Activated T-cell treated with anti-CD3 and anti-CD28 coated beads, Interleukin-2, amount 50 U/mL, for 1 hour (primary cell): ENCODE measurements at places on chromosomes 3 and 15.

- no peak for DNase-seq
Observed at GRCh38 chr3:14122301-14122700, 2.4 kb downstream of the CHCHD4 start.

GRCh38 chr15:46961795-46962194 lies 755.5 kb upstream of the SEMA6D start:
- no peak for DNase-seq

GRCh38 chr3:123442908-123443307 lies 6.0 kb downstream of the ADCY5 start:
- no peak for DNase-seq

DNA sequence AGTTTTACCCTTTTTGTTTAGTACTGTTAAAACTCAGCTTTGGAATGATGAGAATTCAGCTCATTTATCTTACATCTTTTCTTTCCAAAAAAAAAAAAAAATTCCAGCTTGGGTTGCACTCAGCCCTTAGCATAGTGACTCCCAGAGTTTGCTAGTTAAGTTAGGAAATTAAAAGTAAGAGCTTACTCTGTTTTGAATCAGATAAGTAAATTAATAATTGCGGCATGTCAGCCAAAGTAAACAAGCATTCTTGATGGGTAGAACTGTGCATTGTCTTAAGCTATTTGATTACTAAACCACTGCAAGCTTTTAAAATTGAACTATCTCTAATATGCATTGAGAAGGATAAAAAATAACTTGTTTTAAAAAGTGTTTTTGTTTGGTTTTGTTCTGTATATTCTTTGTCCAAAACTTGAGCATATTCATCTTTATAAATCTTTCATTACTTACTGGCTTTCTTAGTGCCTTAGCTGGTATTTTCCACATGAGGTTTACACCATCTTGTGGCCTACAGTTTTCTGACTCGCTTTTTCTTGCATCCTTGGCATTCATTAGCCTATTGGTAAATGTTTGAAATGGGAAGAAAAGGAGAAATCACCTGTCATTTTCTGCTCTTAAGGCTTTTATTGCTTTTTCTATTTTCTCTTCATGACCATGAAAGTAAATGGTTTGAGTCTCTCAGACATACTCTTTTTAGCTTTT lies 107.6 kb downstream of the FILIP1L start:
- DNase-seq: no peak

DNA sequence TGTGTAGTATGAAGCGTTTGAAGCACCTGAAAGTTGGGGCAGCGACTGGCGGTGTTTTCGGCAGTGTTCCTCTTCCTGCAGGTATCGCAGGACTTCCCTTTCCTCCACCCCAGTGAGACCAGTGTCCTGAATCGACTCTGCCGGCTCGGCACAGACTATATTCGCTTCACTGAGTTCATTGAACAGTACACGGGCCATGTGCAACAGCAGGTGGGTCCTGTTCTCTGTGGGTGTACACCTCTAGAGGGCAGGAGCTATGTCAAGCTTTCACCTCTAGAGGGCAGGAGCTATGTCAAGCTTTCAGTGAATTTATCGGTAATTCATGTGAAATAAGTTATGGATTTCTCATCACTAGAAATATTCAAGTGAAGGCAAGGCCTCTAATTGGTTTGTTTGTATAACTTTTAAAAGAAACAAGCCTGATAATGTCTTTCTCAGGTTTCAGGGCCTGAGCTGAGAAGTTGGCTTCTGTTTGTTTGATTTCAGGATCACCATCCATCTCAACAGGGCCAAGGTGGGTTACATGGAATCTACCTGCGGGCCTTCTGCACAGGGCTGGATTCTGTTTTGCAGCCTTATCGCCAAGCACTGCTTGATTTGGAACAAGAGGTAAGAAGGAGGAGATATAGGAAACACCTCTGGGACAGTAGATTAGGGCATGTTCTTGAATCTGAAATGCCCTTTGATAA lies 5.3 kb downstream of the TUBGCP4 start:
- DNase-seq: peak; percentile 23

DNA sequence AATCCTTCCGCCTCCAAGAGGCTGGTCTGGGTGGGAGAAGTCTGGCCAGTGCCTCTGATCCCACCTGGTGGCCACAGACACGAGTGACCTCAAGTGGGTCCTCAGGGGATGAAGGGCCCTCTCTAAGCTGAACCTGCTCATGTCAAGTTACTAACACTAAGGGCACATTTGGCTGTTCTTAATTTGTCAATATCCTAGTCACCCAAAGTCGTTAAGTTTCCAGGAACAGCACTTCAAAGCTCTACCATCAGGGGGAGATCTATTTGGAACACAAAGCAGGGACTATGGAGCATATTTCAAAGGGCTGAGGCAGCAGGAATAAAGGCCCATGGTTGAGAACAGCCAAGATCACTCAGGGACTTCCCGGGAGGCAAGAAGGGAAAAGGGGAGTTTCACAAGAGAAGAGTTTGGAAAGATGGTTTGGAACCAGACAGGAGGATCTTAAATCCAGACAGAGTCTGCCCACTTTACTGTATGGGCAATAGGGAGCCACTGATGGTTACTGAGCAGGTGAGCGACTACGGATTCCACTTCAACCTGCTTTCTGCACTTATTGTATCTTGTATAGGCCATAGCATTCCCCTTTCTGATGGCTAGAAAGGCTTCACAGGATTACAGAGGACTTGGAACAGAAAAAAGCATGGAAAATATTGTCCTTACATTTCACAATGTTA lies 13.7 kb downstream of the OXTR start:
- no peak for DNase-seq

GRCh38 chr3:155602307-155602706 lies 142.6 kb downstream of the PLCH1 start:
- DNase-seq: no peak

DNA sequence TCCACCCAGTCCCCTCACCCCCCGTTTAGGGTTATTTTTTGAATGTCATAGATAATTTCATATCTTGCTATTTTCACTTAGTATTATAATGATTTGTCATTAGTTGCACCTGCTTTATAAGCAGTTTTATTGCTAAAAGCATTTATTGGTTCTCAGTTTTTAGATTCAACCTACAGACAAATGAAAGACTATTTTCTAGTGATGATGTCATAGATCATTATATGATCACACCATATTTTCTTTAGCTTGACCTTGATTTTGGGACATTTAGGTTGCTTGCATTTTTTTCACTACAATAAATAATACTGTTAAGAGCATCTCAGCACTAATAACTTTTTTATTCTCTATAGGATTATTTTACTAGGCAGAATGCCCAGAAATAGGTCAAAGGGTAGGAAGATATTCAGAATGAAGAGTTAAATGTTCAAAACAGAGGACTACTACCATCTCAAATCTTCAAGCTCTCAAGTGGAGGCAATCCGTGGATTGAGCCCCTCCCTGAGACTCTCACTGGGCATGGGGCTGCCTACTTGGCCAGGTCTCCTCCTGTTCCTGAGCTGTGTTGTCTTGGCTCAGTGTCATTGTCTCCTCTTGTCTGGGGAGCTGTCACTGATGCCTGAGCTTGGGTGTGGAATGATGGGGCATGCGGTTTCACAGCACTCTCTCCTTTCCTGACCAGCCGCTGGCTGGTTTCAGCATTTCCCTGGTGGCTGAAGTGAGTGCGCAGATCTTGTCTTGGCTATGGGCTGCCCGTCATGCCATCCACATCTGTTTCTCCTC lies 28.4 kb downstream of the CHCHD6 start:
- DNase-seq: no peak

DNA sequence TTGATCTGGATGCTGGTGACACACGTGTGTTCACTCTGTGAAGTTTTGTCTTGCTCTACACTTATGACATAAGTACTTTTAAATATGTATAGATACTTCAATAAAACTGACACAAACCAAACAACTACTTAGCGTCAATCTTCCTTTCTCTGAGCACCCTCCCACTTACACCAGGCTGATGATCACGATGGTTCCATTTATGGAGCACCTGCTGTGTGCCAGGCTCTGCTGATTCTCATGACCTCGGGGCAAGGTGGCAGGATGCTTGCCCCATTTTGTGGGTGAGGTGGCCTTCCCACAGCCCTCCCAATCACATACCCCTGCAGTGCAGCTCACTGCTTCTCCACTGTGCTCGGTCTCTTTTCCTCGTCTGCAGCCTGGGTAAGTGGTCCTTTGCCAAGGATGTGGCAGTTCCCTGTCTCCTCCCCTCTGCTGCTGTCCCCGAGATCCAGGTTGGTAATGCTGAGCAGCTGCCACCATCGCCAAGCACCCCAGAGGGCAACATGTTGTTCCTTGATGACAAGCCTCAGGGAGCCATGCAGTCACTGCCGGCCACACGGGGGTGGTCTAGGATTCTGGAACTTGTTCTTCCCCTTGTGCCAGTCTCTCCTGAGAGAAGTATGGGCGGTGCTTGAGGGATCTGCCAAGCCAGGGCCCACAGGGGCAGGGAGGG lies 20.6 kb upstream of the ADCY5 start:
- no peak for DNase-seq

GRCh38 chr3:65730449-65730848 lies 308.3 kb downstream of the MAGI1 start:
- DNase-seq: no peak

- no peak for DNase-seq
Observed at GRCh38 chr15:39265261-39265660, 315.6 kb upstream of the THBS1 start.

- DNase-seq: no peak
Observed at GRCh38 chr3:195410546-195410945, 32.3 kb downstream of the ACAP2 start.

GRCh38 chr3:105065895-105066839 lies 300.5 kb upstream of the ALCAM start:
- no peak for DNase-seq

GRCh38 chr15:63296195-63296594 lies 18.8 kb downstream of the APH1B start:
- DNase-seq: no peak

DNA sequence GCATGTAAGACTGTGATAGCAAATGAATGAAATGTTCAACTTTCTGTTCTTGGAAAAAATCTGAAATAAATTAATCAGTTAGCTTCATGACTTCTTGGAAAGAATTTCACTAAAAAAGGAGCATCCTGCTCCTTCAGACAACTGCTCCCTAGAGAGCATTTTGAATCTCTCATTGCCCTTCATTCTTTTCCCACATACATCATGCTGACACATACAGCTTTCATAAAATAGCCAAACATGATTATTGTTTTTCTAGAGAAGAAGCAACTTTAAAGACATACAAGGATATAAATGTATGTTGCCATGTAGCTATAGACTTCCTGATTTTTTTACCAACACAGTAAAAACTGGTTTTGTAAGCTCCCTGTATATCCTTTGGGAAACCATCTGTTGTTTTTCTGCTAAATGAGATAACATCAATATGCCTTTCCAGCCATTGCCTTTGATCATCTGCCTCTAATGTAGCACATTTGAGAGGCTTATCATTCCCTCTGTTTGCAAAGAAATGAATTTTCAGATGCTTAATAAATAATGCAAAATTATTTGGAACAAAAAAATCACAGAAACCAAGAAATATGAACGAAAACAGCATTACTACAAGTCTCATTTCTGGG lies 248.2 kb upstream of the GPR149 start:
- DNase-seq: no peak

DNA sequence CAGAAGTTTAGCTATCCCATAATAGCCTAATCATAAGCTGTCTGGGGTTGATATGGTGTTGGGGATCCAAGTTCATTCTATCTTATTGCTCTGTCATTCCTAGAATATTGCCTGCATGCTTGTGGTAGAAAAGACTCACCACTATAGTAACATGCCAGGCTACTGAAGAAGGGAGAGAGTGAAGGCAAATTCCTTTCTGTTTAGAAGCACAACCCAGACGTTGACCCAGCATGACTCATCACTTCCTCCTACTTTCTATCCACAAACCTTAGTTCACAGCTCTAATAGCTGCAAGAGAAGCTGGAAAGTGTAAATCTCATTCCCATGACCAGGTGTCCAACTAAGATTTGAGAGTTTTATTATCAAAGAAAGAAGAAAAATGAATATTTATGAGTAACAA lies 57.8 kb upstream of the NMD3 start:
- no peak for DNase-seq

GRCh38 chr3:188830893-188831292 lies 340.9 kb upstream of the TPRG1 start:
- no peak for DNase-seq

DNA sequence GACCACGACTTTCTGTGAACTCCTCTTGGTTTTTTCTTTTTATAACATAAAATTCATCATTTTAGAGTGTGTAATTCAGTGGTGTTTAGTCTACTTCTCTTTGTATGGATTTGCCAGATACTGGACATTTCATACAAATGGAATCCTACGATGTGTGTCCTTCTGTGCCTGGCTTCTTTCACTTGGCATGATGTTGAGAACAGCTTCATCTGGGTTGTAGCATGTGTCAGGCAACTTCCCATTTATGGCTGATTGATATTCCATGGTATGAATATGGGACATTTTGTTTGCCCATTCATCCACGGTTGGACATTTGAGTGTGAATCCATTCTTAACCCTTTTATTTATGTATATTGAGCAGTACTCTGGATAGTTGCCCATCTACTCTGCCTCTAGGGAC lies 82.7 kb upstream of the KLF13 start:
- DNase-seq: no peak

GRCh38 chr3:55951388-55951787 lies 464.3 kb upstream of the WNT5A start:
- DNase-seq: no peak

- DNase-seq: no peak
Observed at GRCh38 chr3:43343185-43343584, 56.8 kb downstream of the SNRK start.

DNA sequence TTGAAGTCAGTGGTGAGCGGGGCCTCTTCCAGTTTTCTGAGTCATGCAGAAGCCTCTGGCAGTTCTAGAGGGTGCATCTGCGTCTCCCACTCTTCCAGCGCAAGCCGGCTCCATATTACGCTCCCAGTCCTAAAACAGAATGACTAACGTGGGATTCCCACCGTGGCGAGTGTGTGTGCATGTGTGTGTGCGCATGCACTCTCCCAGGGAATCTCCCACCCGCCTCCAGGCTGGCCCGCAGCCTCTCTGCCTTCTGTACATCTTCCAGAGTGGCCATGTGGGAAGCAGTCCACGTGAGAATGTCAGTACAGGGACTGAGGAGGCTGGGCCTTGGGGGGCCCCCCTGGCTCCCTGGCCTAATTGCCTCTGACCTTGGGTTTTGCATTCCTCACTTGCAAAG lies 87.7 kb downstream of the LSM3 start:
- no peak for DNase-seq

DNA sequence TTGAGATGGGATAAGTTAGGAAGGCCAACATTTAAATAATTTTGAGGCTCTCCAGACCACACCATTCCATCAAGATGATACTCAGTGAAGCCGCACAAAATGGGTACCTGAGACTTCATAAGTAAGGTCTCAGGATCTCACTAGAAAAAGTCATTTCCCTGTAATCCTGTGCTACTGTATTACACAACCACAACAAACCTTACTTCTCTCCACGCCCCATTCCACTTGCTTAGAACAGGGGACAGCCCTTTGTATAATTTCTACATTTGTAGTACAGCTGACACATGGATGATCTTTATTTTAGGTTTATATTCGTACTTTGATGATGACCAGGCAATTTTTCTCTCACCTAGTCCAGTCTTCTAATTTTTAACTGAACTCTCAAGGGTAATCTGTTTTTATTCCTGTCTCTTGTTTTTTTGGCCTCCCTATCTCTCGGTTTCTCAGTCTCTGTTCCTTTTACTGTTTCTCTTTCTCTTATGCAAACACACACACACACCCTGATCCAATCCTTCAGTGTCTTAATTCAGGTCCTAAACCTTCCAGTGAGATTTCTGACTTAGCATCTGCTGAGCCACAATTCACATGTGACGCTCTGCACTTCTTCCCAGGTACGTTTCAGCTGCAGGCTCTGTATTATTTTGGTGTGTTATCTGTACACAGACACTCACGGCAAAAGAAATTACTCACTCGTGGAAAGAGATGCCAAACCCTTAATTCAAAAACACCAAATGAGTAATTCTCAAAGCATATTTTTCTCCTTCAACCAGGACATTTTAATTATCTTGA lies 223.2 kb upstream of the THBS1 start:
- no peak for DNase-seq
